Renal pelvis (tissue), 12 donors: ENCODE measurements at places on chromosomes 16 and 17.

DNA sequence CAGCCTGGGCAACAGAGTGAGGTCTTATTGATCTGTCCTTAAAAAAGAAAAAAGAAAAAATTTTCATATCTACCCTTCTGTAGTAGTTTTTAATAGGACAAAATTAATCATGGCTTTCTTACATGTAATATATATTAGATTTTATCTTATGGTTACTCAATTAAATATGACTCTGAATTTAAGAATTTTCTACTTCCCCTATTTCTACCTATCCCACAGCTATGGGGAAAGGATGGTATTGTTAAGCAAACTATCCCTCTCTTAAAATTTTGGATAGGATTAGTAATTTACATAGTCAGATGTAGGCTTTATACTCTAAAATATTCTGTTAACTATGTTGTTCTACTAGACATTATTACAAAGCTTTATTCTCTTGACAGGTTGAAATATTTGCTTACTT is 62.5 kb downstream of the NQO1 start:
- no peak for DNase-seq

- DNase-seq = no peak
These were observed 109.1 kb upstream of the ZNF750 start for GRCh38 chr17:82948957-82949356.

DNA sequence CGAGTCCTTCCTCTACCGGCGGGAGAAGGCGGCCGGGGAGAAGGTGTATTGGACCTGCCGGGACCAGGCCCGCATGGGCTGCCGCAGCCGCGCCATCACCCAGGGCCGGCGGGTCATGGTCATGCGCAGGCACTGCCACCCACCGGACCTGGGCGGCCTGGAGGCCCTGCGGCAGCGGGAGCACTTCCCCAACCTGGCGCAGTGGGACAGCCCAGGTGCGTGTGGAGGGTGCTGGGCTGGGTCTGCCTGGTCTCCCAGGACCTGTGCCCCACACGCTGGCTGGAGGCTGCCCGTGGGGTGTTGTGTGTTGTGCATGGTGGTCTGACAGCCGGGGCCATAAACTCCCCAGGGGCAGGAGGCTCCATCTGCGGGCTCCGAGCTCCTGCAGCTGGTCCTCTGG is 25.4 kb downstream of the FLYWCH1 start:
- no peak for DNase-seq

DNA sequence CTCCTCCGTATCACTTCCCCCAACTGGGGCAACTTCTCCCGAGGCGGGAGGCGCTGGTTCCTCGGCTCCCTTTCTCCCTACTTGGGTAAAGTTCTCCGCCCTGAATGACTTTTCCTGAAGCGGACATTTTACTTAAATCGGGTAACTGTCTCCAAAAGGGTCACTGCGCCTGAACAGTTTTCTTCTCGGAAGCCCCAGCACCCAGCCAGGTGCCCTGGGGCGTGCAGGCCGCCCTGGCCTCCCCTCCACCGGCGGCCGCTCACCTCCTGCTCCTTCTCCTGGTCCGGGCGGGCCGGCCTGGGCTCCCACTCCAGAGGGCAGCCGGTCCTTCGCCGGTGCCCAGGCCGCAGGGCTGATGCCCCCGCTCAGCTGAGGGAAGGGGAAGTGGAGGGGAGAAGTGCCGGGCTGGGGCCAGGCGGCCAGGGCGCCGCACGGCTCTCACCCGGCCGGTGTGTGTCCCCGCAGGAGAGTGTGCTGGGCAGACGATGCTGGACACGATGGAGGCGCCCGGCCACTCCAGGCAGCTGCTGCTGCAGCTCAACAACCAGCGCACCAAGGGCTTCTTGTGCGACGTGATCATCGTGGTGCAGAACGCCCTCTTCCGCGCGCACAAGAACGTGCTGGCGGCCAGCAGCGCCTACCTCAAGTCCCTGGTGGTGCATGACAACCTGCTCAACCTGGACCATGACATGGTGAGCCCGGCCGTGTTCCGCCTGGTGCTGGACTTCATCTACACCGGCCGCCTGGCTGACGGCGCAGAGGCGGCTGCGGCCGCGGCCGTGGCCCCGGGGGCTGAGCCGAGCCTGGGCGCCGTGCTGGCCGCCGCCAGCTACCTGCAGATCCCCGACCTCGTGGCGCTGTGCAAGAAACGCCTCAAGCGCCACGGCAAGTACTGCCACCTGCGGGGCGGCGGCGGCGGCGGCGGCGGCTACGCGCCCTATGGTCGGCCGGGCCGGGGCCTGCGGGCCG is 1.6 kb downstream of the HIC1 start:
- DNase-seq = no peak

DNA sequence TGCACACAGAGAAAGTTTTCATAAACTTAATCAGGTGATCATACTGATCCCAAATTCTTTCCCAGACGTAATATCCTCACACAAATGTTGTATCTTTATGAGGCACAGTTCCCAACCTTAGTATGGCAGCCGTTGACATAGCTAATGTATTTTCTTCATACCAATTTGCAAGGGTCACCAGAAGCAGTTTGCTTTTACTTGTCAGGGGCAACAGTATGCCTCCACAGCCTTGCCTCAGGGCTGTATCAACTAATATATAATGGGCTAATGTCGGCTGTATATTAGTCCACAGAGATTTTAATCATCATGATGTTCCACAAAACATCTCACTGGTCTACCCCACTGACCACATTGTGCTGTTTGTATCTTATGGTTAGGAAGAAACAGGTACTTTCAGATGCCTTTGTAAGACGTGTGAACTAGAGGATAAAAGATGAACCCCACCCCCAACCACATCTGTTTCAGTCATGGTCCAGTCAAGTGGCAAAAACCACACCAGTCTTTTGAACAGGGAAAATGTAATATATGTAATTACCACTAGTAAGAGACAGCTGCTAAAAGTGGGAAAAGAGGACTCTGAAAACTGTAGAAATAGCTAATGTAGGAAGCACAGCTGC is 55.2 kb downstream of the GAN start:
- no peak for DNase-seq

DNA sequence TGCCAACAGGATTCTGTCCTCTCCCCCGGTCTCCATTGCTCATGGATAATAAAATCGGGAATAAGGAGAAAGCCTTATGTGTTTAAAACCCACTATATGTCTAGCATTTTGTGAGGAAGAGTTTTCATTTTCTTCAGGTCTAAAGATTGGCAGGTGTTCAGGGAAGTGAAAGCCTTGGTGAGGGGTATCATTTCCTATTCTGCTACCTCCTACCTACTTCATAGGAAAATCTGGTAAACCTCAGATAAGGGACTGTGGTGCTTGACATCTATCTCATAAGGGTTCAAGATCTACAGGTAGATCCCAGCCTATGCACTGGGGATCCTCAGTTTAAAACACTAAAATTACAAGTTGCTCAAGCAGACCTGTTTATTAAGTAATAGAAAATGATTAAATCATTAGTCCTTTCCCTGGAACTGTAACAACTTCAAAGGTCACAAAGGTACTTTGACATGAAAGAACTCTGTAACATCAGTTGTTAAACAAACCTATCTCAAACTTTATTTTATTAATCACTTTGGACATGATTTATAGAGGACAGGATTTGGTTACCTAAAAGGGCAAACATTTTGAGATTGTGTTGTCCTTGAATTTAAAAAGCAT is 6.5 kb downstream of the MOSMO start:
- no peak for DNase-seq

GRCh38 chr16:66116163-66117002 is 250.1 kb upstream of the CDH5 start:
- no peak for DNase-seq
